HepG2 (cell line): ENCODE measurements at places on chromosomes 11 and 22.

DNA sequence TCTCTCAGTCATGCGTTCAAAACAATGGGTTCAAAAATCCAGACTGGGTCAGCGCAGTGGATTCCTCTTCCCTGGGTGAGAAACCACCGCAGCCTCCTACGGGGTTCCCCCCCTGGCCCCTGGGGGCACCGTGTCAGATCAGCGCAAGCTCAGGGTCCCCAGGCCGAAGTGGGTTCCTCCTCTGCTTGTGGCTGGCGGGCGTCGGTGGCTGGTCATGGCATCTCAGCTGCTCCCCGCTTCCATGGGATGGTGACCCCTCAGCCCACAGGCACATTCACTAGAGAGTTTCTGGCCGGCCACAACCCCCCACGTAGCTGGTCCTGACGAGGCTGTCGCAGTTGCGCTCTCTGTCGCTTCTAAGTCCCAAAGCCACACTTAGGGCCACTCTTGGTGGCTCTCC is 389.8 kb downstream of the TBC1D22A start:
- no peak for DNase-seq

- no peak for DNase-seq
These were observed 299.7 kb downstream of the ST3GAL4 start for GRCh38 chr11:126654886-126655806.

DNA sequence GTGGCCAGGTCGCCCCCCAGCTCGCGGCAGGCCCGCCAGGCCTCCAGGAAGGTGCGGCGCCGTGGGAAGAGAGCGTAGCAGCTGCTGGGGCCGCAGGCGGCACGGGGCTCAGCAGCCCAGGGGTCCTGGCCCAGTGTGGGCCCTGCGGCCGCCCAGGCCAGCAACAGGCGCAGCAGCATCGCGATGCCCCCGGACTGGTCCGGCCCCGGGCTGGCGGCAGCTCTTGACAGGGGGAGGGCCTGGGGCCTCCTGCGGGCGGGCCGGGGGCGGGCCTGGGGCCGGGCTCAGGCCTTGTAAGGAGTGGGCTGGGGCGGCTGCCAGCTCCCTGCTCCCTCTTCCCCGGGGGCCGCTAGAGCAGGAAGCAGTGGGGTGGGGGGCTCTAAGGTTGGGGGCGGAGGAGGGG is at the start of gene CD248:
Gene CD248 (minus strand): TSS at position 196 of the 403 bp plus-strand sequence. CDS start 17 bp downstream, at position 179.
- DNase-seq, result no peak

DNA sequence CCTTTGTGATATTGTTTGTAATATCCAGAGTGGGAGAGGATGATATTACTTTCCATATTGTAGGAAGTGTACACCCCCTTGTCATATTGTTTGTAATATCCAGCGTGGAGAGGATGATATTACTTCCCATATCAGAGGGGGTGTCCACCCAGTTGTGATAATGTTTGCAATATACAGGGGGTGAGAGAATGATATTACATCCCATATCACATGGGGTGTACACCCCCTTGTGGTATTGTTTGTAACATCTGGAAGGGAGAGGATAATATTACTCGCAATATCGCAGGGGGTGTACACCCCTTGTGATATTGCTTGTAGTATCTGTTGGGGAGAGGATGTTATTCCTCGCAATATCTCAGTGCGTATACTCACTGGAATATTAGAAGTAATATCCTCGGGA is 61.5 kb downstream of the PRSS23 start:
- DNase-seq, result no peak
